ENCODE measurements at places on chromosomes 6 and 20.

DNA sequence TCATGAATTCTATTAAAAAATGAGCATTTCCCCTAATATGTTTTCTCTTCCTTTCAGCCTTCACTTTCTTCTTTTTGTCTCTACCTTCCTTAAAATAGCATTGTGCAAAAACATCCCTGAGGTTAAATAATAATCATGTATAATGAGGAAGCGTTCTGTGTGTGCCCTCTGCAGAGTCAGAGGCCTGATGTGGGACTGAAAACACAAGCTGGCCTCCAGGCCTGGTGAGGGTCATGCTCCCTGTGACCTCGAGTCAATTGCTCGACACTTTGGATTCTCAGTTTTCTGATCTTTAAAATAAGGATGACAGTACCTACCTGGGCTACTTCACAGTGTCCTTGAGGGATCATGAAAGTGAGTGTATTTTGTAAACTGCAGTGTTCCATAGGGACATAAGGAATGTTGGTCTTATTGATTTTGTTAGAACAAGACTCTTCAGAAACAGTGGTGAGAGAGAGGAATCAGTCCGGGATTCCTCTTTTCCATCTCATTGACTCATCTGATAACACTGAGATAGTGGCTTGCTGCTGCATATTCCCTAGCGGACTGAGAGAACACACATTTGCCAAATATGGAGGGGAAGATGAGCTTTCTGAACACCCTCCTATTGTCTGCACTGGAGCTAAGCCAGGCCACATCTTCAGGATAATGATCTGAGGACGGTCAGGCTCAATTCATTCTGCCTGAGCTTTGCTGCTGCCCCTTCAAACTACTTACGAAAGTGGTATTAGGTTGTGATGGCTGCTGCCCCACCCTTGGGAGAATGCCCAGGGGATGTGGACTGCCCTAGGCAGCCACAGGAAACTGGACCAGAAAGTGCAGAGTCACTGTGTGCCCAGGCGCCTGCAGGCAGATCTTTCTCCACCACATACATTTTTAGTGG lies 39.6 kb upstream of the PDE7B start:
- peak; percentile 69 for DNase-seq

GRCh38 chr6:33878562-33878961 lies 74.8 kb upstream of the MLN start:
- no peak for DNase-seq

- no peak for DNase-seq
Measured at GRCh38 chr20:45647441-45648050, 16.5 kb upstream of the WFDC9 start.

DNA sequence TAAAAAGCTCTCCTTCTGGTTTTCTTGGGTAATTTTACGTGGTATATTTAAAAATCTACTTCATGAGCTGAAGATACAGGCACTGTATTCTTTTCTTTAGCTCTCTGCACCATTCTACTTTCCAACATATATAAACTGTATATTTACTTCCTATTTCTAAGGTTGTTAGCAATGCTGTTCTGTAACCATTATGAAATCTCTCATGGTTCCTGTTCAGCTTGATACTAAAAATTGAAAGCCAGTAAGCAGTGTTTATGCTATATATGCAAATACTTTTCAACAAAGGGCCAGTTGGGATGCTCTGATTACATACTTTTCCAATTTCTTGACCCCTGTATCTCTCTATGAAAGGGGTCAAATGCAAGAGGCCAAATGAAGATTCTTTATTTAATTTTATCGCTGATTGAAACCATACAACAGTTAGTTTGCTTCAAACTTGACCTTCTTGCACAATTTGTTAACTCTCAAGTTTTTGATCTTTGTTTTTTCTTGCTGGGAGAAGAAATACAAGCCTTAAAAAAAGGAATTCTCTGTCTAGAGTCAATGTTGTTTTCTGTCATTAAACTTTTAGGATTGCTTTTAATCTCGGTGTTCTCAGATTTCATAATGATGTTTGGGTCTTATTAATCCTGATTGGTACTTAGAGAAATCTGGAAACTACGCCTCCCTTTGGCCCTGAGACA lies 223.2 kb downstream of the PRL start:
- DNase-seq: no peak

- no peak for DNase-seq
Measured at GRCh38 chr20:20712004-20712473, 405 bp downstream of the RALGAPA2 start.

GRCh38 chr20:39795401-39796272 lies 833.5 kb downstream of the DHX35 start:
- DNase-seq: no peak

GRCh38 chr6:50661636-50662035 lies 51.7 kb upstream of the TFAP2D start:
- peak; percentile 34 for DNase-seq

DNA sequence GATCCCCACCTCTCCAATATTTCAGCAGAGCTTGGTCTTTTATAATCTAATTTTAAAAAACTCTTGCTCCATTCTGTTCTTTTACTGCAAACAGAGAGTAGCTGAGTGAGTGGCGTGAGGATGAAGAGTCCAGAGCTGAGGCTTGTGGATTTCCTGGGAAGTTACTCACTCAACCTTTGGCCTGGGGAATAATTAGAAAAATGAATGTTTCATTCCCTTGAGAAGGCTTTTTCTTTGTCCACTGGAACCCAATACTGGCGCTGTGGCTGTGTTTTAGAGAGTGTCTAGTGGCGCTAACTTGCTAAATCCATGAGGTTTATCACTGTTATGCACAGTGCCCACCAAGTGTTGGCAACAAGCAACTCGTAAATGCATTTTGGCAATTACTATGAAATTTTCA lies 251.5 kb downstream of the HIVEP2 start:
- DNase-seq: peak; percentile 59

GRCh38 chr20:840858-841567 lies 7.5 kb downstream of the FAM110A start:
- no peak for DNase-seq

GRCh38 chr20:38828514-38829295 lies 23.2 kb downstream of the PPP1R16B start:
- no peak for DNase-seq
